A549 treated with CORT108297 at 1 μM for 4 hours (cell line): ENCODE measurements at places on chromosomes 7 and 10. TPM values are rescaled to one million over a fixed set of nuclear protein-coding genes. Genes with fewer than 3 reads are reported as not detected.

RARRES2 gene
- not detected in 5 replicates for total RNA-seq

POT1 gene
- 12.3 to 14.6 TPM (median 13.3 TPM) in 5 replicates for total RNA-seq

HOXA13 gene
- 1.6 to 2.1 TPM (median 1.9 TPM) in 5 replicates for total RNA-seq

MSMB gene
- not detected in 5 replicates for total RNA-seq

GCK gene
- not detected in 5 replicates for total RNA-seq

SFTPA2 gene
- not detected in 5 replicates for total RNA-seq

TACC2 gene
- 81.1 to 93.4 TPM (median 86.7 TPM) in 5 replicates for total RNA-seq

GIMAP2 gene
- total RNA-seq = 0.09 TPM in 1 of 5 replicates, not detected in the others

ENO4 gene
- 0.09 to 0.68 TPM (median 0.21 TPM) in 5 replicates for total RNA-seq

BTRC gene
- total RNA-seq = 8.9 to 11.2 TPM (median 9.6 TPM) in 5 replicates

SYT15B gene
- total RNA-seq = 2.7 to 4.2 TPM (median 3.7 TPM) in 5 replicates

KIAA1217 gene
- 2.0 to 2.7 TPM (median 2.4 TPM) in 5 replicates for total RNA-seq

RNF32 gene
- total RNA-seq = 0.93 to 2.0 TPM (median 1.6 TPM) in 5 replicates
